ENCODE measurements at places on chromosomes 16 and 17.

DNA sequence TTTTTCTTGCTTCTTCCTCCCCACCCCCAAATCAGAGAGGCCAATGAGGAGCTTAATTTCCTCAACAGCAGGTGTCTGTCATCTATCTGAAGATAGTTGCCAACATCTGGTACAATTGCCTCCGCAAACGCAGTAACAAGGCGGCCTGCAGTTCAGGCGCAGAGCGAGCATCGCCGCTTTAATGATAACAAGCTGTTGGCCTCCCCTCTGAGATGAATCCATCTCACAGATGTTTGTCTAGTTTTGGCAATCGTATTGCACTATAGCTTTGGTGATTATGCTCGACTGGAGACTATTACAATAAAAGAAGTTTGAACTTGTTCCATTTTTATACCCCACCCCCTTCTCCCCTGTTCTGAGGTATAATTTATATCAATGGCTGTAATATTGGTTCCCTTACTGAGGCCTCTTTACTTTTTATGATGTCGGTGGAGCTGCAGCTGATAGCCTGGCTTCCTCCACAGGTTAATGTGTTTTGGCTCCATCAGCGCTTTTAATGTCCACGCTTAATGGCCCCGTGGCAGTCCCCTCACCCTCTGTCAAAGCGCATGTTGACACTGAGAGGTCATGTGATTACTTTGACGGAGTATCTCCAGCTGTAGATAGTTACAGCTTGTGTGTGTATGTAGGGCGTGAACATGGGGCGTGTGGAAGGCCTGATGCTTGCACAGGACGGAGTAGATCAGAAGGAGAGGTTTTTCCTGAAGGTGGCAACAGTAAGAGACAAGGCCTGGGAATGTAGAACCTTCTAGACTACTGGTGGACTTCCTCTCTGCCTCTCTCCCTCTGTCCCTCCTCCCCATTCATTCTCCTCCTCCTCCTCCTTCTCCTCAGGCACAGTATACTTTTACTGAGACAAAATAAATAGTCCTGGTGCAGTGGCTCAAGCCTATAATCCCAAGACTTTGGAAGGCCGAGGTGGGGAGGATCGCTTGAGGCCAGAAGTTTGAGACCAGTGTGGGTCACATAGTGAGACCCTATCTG, 164.7 kb downstream of the MSI2 start:
- no peak overlapping the region for H3K4me3 ChIP-seq
- peaks cover 46% of the 10 kb centered on the region for H3K4me1 ChIP-seq
- no peak overlapping the region for H3K27ac ChIP-seq
- no peaks in the 10 kb centered on the region for H3K27me3 ChIP-seq
- peaks cover 28% of the 10 kb centered on the region for H3K36me3 ChIP-seq

GRCh38 chr17:74744714-74745547, 3.5 kb upstream of the NHERF1 start:
- peaks cover 10% of the 10 kb centered on the region for H3K36me3 ChIP-seq
- no peaks in the 10 kb centered on the region for H3K27me3 ChIP-seq
- peaks cover 71% of the 10 kb centered on the region for H3K4me1 ChIP-seq
- DNase-seq, result peak; percentile 78

GRCh38 chr16:73196670-73197069, 148.7 kb upstream of the ZFHX3 start:
- H3K27ac ChIP-seq, result no peak overlapping the region
- no peaks in the 10 kb centered on the region for H3K4me1 ChIP-seq
- H3K36me3 ChIP-seq, result no peaks in the 10 kb centered on the region
- peaks cover 3% of the 10 kb centered on the region for H3K27me3 ChIP-seq

- H3K27me3 ChIP-seq, result peaks cover 24% of the 10 kb centered on the region
- H3K4me1 ChIP-seq, result peaks cover 20% of the 10 kb centered on the region
- no peak for DNase-seq
- no peak overlapping the region for H3K27ac ChIP-seq
Measured at GRCh38 chr17:45906237-45906636, 11.9 kb downstream of the MAPT start.

DNA sequence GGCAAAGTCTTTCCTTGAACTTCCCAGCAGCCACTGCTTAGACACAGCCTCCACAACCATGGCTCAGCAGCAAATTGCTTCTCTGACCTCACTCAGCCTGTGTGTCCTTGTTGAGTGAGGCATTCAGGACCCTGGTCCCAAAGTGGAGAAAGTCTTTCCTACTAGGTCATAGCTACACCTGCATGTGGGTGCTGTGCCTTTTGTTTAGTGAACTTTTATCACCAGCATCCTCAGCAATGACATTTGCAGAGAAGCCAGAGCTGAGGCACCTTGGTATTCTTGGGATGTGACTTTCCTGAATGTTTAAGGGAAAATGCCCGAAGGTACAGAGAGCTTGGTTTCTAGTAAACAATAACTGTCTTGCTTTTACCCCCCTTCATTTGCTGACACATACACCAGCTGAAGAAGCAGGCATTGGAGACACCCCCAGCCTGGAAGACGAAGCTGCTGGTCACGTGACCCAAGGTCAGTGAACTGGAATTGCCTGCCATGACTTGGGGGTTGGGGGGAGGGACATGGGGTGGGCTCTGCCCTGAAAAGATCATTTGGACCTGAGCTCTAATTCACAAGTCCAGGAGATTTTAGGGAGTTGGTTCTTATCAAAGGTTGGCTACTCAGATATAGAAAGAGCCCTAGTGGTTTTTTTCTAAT, 20.9 kb upstream of the STH start:
- H3K36me3 ChIP-seq, result no peaks in the 10 kb centered on the region
- H3K27ac ChIP-seq, result no peak overlapping the region
- H3K27me3 ChIP-seq, result peaks cover 3% of the 10 kb centered on the region
- no peaks in the 10 kb centered on the region for H3K4me1 ChIP-seq
- DNase-seq, result no peak

All from activated T-helper 1 cell treated with anti-CD3 and anti-CD28 coated beads, Interleukin-12 subunit alpha, Interleukin-12 subunit beta, Interleukin-2, Interleukin-4 antibody, amounts not matched to agents 30 ng/mL and 10 ng/mL and 1 ng/mL, durations not matched to agents 14 hours and 24 hours and 36 hours (primary cell).